ENCODE measurements at places on chromosomes 2 and 18. TPM values are rescaled to one million over a fixed set of nuclear protein-coding genes. Genes with fewer than 3 reads are reported as not detected.

The ARHGAP15 gene
- 11.5 TPM for polyA plus RNA-seq

The NYAP2 gene
- polyA plus RNA-seq, result not detected

The SMAD7 gene
- polyA plus RNA-seq, result 10.7 TPM

The ERCC3 gene
- 12.4 TPM for polyA plus RNA-seq

The EGR4 gene
- polyA plus RNA-seq, result 0.02 TPM

The CWC22 gene
- polyA plus RNA-seq, result 5.2 TPM

Measured in liver (tissue), 10 donors.